Activated CD4-positive, CD25-positive, alpha-beta regulatory T cell (primary cell): ENCODE measurements at places on chromosomes 11 and 22.

DNA sequence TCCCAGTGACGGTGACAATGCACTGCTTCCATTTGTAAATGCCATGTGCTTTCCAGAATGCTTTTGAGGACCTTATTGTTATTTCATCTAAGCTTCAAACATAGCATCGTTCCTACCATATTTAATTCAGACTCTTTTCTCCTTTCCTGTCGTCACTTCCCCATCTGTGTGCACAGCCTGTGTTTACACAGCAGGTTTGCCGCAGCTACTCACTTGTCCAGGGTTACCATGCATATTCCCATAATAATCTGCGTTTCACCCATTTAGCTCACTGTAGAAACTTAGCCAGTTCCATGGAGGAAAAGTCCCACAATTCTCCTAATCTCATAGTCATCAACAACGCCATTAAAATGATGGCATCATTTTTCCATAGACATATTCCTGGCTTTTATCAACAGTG lies 48.0 kb downstream of the FLI1 start:
- no peak for DNase-seq

- no peak for DNase-seq
Measured at GRCh38 chr11:100578831-100579311, 108.2 kb upstream of the ARHGAP42 start.

DNA sequence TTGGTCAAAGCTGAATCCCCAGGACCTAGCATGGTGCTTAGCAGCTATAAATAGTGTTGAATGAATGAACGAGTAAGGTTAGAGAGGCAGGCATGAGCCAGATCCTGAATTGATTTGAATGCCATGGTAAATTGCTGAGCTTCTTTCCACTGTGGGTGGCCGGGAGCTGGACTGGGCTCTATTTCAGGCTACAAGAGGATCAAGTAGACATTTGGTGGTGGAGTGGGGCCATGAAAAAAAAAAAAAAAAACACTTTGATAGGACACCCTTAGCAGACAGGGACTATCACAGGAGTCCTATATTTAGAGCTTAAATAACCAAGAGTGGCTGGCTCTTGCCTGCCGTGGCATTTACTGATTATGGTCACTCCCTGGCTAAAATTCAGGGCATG lies 77.6 kb downstream of the MIAT start:
- no peak for DNase-seq

- no peak for DNase-seq
Measured at GRCh38 chr11:46315783-46316563, 31.3 kb upstream of the DGKZ start.

DNA sequence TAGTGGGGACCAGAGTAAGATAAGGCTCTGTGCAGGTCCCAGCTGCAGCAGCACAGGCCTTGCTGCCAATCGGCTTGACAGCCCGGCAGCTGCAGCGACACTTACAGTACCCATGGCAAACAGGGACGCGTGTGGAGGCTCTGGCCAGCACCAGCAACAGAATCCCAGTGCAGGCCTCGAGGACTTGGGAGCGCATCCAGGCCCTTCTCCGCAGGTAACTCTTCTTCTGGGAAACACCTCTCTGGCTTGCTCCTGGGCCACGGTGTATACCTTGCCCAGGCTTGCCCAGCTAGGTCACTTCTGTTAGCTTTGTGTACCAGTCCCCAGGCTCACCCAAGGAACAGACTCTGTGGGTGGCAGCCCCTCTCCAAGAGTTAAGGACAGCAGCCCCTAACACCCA lies 126.7 kb downstream of the CTTN start:
- no peak for DNase-seq

- DNase-seq = no peak
Measured at GRCh38 chr11:90629229-90629806, 406.5 kb upstream of the CHORDC1 start.

DNA sequence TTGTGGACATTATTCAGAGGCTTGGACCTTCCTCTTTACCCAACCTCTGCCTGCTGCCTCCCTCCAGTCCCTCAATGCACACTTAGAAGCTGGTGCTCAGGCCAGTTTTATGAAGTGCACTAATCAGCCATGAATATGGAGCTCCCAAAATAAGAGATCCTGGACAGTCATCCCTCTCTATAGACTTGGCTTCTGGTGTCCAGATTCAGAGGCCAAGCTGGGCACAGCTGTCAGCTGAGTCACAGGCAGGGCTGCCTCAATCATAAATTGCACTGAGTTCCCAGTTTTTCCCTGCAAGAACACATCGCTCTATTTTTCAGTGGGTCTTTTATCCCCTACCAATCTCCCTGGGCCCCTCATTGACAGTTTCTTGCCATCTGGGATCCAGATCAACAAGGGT lies 161.7 kb upstream of the CADM1 start:
- no peak for DNase-seq

- DNase-seq = no peak
Measured at GRCh38 chr22:40727964-40728615, 48.8 kb downstream of the MCHR1 start.

DNA sequence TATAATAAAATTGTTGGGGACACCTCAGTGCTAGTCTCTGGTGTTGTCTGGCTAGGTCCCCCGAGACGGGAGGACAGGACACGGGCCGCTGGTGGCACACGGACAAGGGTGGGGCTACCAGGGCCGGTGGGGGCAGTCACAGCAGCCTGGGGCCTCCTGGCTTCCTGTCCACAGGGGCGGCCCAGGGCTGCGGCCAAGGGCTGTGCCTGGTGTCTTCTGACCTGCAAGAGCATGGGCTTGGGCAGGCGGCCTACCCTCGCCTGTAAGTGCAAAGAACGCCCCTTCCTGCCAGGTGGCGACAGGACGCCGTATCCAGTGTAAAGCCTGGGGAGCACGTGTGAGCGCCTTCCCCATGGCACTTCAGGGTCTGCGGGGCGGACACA lies 3.6 kb downstream of the LRFN4 start:
- DNase-seq = no peak

- DNase-seq = no peak
Measured at GRCh38 chr11:115716601-115717529, 212.7 kb upstream of the CADM1 start.

- no peak for DNase-seq
Measured at GRCh38 chr11:121564948-121565684, 112.3 kb upstream of the SORL1-AS1 start.

GRCh38 chr11:58334708-58335107 lies 24.2 kb downstream of the OR5B17 start:
- no peak for DNase-seq

DNA sequence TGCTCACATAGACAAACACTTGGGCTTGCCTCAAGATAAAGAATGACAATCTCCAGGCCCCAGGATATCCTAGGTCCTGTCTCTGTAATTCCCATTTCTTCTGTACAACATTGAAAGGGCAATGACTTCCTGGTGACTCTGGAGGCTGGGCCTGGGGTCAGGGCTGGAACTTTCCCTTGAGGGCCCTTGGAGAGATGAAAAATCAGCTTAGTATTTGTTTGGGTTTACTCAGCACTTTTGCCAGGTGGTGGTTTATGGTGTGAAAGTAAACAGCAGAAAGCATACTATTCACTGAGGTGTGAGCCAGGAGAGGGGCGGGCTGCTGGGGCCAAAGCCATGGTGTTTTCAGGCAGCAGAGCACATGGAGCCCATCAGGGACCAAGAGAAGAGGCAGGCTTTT lies 214.7 kb upstream of the NARS2 start:
- DNase-seq = no peak

- DNase-seq = no peak
Measured at GRCh38 chr11:32602657-32603415, 19.2 kb downstream of the EIF3M start.

GRCh38 chr11:80188076-80188627 lies 747.3 kb upstream of the TENM4 start:
- no peak for DNase-seq

DNA sequence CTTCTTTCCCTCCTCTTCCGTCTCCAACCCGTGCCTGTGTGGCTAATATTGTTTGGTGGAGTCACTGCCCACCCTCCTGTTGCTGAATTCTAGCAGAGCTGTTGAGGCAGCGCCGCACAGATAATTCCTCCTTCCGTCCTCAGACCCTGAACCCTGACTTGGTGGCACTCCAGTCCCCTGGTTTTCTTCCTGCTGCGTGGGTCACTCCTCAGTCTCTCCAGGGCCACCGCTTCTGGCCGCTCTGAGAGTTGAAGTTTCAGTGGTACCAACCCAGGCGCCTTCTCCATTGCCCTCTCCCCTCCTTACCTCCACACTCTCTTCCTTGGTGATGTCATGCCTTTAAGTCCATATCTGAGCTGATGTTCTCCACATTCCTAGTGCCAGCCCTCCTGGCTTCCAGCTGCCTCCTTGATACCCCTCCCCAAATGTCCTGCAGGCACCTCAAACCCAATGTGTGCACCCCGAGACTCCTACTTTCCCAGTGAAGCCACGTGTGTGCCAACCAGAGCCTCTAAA lies 54.5 kb upstream of the RASD2 start:
- DNase-seq = no peak

DNA sequence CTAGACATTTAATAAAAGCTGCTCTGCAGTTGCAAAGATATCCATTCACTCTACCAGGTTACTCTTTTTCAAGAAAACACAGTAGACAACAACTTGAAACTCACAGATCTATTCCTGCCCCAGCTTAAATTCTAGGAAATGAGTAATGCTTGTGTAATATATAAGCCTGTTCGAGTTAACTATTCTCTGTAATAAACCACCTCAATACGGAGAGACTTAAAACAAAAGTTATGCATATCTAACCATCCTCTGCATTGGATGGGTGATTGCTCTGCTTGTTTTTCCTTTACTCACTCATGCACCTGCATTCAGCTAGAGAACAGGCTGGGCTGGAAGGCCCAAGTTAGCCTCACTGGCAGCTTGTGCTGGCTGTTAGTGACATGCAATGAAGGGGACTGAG lies 13.3 kb downstream of the LRRC4C start:
- DNase-seq = no peak

DNA sequence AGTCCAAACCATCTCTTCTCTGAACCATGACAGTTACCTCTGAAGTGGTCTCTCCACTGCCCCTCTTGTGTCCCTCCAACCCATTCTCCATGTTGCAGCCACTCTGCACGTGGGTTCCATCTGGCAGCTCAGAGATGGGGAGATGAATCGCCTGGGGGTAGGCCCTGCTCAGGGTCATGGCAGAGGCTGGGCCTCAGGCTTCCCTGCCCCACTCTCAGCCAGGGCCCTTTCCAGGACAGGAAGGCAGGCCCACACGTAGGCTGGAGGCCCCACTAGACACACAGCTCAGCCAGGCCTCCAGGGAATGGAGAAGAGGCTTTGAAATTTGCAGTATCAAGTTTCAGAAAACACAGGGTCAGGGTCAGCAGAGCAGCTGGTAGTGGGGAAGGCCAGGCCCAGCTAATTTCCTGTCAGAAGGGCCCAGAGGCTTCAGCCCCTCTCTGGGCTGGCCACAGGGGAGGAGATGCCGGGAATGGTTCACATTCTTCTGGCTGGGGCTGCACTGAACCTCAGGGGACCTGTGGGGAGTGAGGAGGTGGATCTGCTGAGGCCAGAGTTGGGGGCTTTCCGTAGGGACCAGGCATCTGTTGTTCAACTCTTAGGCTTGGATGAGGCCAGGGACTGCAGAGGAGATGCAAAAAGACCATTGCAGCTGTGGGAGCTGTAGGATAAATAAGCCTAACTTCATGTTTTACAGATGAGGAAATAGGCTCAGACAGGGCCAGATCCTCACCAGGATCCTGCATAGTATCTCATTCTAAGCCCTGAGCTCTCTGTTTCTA lies 101.6 kb downstream of the SWAP70 start:
- DNase-seq = no peak

- no peak for DNase-seq
Measured at GRCh38 chr11:20084921-20085814, 75.1 kb downstream of the DBX1 start.

DNA sequence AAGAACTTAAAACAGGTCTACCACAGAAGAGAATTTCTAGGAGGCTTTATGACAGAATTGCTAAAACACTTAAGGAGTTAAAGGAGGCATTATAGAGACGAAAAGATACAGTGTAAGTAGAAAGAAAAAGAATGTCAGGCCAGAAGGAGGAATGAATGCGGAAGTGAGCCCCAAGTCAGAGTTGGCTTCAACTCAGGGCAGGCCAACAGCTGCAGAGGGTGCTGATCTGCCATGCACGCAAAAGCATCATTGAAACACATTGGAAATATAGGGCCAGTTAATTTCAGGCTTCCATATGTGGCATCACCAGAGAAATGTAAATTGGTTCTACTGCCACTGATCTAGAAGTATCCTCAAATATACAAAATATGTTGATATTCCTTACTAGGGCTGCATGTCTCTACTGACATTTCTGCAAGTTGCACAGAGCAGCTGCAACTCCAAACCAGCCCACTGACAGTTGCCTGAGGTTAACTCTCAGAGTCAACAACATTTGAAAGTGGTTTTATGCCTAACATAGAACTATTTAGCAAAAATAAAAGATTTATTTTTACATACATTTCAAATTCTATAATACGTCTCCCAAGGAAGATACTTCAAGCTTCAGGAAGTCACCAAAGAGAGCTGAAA lies 324.1 kb downstream of the C11orf87 start:
- DNase-seq = no peak

- DNase-seq = no peak
Measured at GRCh38 chr11:44310463-44311272, 729 bp upstream of the ALX4 start.

GRCh38 chr22:39501644-39502108 lies 414 bp upstream of the MIEF1 start:
- DNase-seq = no peak

DNA sequence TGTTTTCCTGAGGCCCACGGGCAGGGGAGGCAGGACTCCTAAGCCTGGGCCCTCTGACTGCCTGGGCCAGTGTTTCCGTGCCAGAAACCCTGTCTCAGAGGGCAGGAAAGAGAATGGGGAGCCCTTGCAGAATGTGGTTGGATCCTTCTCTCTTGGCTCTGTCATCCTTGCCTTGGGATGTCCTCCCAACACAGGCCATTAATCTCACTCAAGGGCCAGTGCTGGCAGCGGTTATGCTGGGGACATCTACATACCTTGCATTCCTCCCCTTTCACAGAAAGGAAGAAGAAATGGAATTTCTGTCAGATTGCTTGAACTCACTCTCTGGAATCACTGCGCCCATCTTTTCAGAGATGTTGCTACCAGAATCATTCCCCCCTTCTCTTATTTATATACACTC lies 296.9 kb downstream of the KIRREL3 start:
- DNase-seq = no peak

DNA sequence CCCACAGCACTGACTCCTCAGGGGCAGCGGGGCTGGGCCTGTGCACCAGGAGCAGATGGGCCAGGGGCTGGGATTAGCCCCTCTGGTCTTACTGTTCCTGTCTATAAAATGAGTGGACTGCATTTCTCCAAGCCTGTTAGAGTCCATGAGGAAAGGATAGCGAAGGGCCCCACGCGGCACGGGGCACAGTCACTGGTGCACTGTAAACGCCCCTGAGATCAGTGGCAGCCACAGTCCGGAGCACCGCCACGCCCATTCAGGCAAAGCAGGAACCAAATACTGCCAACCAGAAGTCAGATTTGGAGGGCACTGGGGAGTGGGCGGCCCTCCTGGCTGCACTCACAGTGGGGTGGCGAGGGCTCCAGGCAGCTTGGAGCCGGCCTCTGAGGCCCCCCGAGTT lies 387.5 kb downstream of the TBC1D22A start:
- DNase-seq = no peak
